ENCODE measurements at places on chromosomes 2 and 18.

- DNase-seq: no peak
These were observed 5.9 kb downstream of the SCYGR3 start for GRCh38 chr2:227608561-227609338.

- DNase-seq: no peak
These were observed 315.6 kb downstream of the INSIG2 start for GRCh38 chr2:118403658-118404451.

- DNase-seq: no peak
These were observed 26.1 kb upstream of the HNMT start for GRCh38 chr2:137938204-137938603.

DNA sequence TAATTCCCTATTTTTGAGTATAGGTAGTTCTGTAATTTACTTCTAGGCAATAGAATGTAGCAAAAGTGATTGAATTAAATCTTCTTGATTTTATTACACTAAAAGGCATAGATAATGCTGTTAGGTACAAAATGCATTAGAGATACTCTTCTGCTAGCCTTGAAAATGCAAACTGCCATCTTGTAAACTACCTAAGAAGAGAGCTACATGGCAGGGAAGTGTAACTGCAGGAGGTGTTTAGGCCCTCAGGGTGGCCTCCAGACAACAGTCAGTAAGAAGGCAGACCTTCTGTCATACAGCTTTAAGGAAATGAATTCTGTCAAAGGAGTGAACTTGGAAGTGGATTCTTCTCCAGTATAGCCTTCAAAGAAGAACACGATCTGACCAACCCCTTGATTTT lies 1396.8 kb upstream of the SLC39A10 start:
- DNase-seq: no peak

DNA sequence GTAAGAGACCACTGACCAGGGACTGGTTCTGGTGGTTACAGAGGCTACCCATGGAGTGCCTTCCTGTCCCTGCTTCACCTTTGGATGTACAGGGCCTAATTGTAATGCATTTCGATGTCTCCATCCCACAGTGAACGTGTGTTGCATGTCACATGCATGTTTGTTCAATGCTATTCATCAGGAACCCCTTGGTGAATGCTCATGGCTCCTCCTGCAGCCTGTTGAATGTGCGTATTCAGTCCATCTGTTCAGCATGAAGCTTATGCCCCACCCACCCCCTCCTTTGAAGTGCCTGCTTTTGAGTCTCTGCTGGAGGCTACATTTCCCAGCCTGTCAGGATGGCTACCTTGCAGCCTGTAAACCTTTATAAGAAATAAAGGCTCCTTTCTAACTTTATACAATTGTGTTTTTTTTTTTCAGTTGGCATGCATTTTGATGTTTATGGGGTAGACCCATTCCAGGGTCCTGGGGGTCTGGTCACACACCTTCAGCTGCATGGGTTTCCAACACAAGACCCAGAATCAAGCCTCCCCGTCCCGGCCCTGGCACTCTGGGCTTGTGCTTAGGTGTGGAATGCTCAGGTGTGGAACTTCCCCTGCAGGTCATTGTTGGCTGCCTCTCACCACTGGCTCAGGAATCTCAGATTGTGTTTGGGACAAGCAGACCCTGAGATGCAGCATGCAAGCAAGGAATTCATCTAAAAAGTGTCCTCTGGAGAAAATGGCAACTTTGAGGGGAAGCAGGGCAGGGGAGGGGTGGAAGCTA lies 238.8 kb upstream of the HDAC4 start:
- DNase-seq: no peak
